Activated T-cell treated with anti-CD3 and anti-CD28 coated beads for 4 hours (primary cell): ENCODE measurements at places on chromosomes 5 and 9.

DNA sequence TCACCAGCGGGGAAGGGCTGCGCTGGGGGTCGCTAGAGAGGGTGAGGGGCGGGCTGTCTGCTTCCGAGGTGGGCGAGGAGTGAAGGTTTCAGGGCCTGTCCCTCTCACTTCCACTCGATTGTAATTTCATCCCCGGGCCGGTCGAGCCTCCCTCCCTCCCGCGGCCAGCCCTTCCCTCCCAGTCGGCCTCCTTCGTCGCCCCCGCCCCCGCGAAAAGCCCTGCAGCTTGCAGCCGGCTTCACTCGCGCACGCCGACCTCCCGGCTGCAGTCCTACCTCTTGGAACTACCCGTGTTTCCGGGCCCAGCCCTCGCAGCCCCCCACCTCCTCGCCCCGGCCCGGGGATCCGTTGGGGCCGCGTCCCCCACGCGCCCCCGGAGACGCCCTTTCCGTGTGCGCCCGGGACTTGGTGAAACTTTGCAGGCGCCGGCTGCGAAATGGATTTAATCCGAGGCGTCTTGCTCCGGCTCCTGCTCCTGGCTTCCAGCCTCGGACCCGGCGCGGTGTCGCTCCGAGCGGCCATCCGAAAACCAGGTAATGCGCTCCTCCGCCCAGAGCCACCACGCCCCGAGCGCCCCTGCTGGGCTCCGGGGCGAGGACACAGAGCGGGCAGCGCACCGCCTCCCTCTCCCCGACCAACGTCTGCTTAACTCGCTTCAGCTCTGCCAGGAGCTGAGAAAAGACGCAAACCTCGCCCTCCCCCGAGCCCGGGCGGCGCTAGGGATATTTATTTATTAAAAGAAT, at the start of gene EGFLAM:
TSS of gene EGFLAM (plus strand) at position 241 of the 743 bp plus-strand sequence. CDS start at position 437, 196 bp downstream.
- no peak for DNase-seq

DNA sequence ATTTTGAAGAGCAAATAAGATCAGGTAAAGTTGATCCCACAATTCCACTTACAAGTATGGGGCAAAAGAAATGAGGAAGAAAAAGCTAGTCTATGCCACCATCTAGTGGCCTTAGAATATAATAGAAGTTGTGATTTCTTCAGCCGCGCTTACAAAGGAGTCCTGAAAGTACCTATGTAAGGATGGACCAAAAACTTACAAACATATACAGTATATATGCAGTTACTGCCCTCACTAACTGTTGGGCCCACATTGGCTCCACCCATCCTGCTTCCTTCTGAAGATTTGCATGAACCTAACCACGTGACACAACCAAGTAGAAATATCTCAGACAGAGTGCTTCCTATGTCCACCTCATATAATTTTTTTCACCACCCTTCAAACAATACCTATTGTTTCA, 11.7 kb upstream of the OR13D1 start:
- DNase-seq, result no peak

DNA sequence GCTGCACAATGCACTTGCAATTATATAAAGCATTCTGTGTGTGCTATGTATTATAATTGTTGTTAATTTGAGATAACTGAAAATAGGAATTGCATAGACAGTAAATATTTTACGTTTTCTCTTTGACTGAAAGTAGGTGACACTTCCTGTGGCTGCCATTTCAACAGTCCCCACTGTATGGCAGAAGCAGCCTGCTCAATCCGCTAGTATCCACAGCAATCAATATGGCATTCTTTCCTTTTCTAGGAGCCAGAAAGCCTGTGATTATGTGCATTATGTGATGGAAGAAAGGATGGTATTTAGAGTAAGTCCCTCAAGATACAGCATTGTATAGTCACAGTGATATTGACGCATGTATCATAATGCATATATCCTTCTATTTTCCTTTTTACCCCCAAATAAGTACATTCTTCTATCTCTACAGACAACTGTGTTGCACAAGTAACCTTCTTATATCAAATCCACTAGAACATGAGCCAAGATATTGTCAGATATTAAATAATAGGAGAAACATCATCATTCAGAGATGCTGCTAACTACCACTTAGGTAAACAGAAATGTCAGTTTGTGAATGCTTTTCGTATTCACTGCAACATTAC, 59.7 kb downstream of the CARTPT start:
- DNase-seq, result no peak

- no peak for DNase-seq
Measured at GRCh38 chr5:156137071-156137869, 189.7 kb upstream of the SGCD start.

GRCh38 chr5:13478831-13479465, 465.5 kb downstream of the DNAH5 start:
- DNase-seq, result no peak
